ENCODE measurements at places on chromosomes 7 and 10.
A peak's percentile ranks its signal among the peaks of the same experiment; 100 is the strongest.

DNA sequence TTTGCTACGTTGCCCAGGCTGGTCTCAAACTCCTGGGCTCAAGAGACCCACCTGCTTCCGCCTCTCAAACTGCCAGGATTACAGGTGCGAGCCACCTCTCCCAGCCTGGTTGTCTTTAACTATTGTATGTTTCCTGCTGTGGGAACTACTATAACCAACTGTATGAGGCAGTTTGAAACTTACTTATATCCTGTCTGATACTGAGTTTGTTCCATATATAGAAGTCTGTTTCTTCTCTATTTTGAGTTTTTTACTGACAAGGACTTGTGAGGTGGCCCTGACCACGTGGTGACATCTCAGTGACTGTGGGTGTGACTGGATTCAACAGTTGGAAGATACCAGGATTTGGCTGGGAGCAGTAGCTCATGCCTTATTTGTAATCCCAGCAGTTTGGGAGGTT lies 14.2 kb downstream of the FBH1 start:
- DNase-seq: no peak

DNA sequence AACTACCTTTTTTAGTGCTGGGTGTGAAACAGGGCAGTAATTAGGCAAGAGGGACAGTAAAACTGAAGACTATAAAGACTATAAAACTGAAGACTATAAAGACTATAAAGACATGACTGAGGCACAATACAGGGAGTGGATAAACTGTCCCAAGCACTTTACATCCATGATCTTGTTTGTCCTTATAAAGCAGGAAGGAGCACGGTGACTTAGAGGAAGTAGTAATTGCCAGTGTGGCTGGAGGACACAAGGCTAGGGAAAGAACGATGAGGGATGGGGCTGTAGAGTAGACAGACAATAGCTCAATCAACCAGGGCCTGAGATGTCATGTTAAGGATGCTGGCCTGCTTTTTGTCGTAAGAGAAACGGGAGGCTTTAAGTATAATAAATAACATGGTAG lies 26.0 kb downstream of the DNAJC12 start:
- no peak for DNase-seq

DNA sequence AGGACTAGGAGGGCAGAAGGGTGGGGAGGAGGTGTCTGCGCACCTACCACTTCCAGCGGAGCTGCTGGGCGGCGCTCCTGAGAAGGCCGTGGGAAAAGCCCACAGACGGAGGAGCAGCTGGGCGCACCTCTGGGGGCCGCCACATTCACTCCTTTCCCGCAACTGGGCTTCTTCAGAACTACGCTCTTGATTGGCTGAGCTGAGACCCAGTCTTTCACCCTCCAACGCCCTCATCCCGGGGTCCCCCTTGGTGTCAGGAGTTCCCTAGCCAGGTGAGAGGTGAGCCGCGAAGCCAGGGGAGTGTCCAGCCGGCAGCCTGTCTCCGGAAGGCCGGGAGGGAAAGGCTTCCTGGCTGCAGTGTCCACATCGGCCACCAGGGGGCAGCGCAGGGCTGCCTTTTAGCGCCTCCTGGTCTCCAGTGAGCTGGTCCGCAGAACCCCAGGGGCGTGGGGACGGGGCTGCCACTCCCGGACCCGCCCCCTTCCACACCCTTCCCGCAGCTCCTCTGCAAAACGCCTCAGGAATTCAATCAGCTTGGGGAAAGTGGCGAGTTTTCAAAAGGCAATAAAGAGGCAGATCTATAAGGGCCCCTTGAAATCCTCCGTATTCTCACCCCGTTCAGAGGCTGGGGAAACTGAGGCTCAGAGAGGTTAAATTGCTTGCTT lies 98.8 kb downstream of the CHST15 start:
- DNase-seq: peak; percentile 63

DNA sequence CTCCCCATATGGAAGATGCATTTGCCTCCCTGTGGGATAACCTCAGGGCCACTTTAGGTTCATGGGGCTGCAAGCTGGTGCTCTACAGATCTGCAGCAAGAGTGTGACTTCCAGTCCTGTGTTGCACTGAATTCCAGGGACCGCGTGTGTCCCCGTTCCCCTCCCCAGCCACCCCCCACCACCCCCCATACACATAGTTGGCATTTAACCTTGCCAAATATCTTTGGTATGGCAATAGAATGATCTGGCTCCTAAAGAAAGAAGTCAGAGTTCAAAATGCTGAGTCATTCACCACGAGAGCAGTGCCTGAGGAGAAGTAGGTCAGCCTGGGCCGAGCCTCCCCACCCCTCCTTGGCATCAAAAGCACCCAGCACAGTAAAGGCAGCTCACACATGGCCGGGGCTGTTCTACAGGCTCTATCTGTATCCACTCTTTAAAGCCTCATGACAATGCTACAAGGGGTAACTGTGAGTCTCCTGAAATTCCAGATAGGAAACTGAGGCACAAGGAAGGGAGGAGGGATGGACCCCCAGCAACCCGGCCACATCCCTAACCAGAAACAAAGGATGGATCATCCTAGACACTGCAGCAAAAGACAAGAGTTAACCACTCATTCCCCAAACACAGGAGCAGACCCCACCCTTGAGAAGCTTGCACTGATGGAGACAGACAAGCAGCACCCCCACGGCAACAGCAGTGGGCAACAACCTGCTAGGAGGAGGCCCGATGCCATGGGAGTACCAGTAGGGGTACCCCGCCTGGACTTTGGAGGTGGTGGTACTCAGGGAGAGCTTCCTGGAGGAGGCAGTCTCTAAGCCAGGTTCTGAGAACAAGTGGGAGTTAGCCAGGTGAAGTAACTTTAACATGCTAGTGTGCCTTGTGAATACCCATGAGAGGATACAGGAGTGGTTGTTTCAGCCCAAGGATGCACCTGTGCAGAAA lies 70.3 kb upstream of the NANOS1 start:
- peak; percentile 32 for DNase-seq

GRCh38 chr10:118374404-118374803 lies 32.3 kb upstream of the FAM204A start:
- no peak for DNase-seq

DNA sequence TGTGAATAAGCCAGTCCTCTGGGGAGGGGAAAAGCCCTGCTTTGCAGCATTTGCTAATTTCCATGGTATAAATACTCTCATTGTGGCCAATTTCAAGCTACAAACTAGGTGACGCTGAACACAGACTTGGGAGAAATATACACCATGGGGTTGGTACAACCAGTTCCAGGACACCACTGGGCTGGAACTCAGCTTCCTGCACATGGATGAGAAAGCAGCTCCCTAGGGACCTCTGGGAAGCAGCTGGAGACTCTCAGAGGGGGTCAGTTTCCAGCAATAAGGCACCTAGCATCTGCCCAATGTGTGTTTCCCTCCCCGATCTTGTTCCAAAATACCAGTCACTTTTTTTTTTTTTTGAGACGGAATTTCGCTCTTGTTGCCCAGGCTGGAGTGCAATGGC lies 56.8 kb upstream of the WDR11 start:
- DNase-seq: no peak

DNA sequence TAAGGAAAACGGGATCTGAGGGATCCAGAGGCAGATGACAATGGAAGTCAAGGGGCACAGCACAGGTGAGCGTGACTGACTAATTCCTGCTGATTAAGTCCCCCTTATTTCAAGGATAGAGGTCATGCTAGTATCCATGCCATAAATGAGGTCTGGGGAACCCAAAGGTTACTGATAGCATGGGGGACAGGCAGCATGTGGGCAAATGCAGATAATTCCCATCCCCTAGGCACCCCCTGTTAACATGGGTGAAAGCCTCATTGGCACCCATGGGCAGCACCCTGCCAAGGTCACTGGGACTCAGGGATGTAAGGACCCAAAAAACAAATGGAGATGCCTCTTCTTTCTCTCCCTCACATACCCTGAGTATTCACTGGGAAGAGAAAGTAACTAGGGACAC lies 139.7 kb downstream of the WDR11 start:
- DNase-seq: no peak

DNA sequence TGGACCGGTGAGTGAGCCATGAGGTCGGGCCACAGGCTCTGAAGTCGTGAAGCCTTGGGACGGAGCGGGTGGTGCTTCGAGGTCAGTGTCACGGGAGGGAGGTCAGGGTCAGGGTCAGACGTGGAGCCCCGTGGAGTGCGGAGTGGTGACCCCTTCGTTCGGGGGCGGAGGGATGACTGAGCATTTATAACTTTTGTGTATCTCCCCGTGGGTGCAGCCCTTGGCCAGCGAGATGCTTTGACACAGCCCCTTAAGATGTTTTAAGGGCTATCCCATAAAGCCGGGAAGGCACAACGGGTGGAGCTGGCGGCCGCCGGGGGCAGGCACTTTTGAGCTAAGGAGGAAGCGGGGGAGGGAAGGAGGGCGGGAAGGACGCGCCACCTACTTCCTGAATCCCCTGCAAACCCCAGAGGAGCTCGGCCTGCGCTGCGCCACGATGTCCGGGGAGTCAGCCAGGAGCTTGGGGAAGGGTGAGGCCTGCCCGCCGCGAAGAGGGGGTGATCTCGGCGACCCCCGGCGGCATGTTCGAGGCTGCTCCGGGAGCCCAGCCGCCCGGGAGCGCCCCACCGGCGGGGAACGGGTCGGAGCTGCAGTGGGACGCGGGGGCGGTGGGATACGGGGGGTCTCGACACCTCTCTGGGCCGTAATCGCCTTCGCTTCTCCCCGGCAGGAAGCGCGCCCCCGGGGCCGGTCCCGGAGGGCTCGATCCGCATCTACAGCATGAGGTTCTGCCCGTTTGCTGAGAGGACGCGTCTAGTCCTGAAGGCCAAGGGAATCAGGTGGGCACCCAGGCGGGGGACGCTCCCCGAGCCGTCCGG lies at the start of gene GSTO1:
Gene GSTO1 (plus strand): TSS at position 400 of the 818 bp plus-strand sequence. CDS start 37 bp downstream, at position 437.
- DNase-seq: no peak

DNA sequence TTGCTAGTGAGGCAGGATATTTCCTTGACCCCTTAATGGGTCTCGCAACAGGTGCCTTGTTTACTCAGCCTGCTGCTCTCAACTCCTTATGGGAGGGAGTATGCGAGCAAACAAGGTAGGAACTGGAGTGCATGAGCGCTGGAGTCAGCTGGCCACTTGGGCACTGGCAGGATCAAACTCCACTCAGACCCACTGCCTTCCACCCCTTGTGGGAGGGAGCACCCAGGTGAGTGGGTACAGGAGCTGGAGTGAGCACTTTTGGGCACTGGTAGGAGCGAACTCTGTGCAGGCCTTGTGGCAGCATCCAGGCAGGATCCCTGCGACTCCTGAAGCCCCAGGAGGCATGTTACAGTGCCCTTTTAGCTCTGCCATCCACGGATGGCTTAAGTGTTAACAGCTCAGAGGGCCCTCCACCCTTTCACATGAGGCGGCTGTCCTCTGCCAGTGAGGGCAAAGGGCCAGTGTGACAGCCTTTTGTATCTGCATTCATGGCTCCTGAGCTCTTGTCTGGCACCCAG lies 123.2 kb downstream of the ST7 start:
- no peak for DNase-seq

- DNase-seq: no peak
These were observed 96.1 kb upstream of the ASAH2 start for GRCh38 chr10:50347394-50347802.

- no peak for DNase-seq
These were observed 63.5 kb downstream of the PRKAG2 start for GRCh38 chr7:151813445-151813844.

GRCh38 chr10:13775786-13776775 lies 189.3 kb downstream of the PRPF18 start:
- DNase-seq: peak; percentile 68

- DNase-seq: no peak
These were observed 24.7 kb downstream of the PSPH start for GRCh38 chr7:56026538-56026937.

- peak; percentile 71 for DNase-seq
These were observed 36.8 kb downstream of the CTBP2 start for GRCh38 chr10:125123476-125124114.

GRCh38 chr7:159147687-159148086 lies 3.0 kb upstream of the VIPR2 start:
- DNase-seq: no peak

- peak; percentile 48 for DNase-seq
These were observed 395.1 kb upstream of the GALNT17 start for GRCh38 chr7:70736715-70737460.

GRCh38 chr10:123212063-123212462 lies 57.9 kb downstream of the BUB3 start:
- DNase-seq: no peak

DNA sequence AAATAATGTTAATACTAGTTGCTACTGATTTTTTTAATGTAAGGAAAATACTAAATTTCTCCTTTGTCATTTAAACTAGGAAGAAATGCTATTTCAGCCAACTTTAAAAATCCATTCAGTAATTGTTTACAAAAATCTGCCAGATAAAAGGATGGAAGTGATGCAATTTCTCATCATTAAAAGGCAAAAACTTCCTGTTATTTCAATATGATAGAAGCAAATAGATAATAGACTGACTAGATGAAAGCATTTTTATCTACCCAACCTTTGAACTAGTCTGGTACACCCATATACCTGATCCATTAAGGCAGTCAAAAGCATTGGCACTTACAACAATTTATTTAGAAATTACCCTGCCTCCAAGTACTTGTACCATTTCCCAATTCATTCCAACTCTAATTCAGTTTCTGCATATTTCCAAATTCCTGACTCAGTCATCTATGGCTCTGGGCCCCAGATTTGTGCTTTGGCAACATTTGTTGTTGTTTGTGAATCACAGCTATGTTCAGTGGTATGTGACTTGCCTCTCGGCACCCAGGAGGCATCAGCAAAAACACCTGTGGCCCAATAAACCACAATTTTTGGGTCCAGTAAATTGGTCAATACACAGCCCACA lies 482.6 kb upstream of the SEMA3A start:
- no peak for DNase-seq

GRCh38 chr7:123230147-123230546 lies 30.4 kb upstream of the SLC13A1 start:
- no peak for DNase-seq

GRCh38 chr10:132945125-132945893 lies 2.9 kb upstream of the CFAP46 start:
- no peak for DNase-seq
